Renal cortex interstitium (tissue), 15 donors: ENCODE measurements at places on chromosomes 16 and 17. TPM values are rescaled to one million over a fixed set of nuclear protein-coding genes. Genes with fewer than 3 reads are reported as not detected.

DNASE1L2 gene
- polyA plus RNA-seq, result 0.36 TPM

- DNase-seq, result no peak
These were observed 21.6 kb downstream of the NDE1 start for GRCh38 chr16:15671530-15672117.

AOC3 gene
- polyA plus RNA-seq, result 6.3 TPM

DNA sequence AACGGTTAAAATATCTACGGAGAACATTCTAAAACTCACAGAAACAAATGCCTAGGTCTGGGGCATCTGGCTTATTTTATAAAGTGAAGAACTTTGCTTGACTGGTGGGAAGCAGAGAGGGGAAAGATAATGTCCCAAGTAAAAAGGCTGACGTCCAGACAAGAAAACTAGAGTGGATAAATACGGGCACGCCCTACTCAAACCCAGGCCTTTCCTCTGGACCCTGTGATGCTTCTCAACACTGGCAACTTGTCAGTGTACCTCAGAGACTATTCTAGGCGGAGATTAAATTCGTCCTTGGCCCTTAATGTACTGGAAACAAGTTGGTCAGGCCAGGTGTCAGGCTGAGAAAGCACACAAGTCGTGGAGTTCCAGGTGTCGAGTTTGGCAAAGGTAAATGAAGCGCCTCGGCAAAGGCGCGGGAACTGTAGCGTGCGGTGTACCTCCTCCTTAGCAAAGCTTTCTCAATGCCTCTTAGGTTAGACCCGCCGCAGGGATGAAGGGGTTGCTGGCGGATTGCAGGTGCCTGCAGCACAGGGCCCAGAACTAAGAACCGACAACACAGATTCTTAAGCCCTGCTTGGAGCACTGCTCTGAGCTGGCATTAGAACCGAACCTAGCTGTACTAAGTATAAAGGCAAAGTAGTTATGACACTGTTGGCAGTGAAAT, 668 bp upstream of the UNK start:
- no peak for DNase-seq

- no peak for DNase-seq
These were observed 209.8 kb upstream of the CHMP6 start for GRCh38 chr17:80781807-80782277.

- no peak for DNase-seq
These were observed 606 bp downstream of the THAP11 start for GRCh38 chr16:67842509-67843342.

DNA sequence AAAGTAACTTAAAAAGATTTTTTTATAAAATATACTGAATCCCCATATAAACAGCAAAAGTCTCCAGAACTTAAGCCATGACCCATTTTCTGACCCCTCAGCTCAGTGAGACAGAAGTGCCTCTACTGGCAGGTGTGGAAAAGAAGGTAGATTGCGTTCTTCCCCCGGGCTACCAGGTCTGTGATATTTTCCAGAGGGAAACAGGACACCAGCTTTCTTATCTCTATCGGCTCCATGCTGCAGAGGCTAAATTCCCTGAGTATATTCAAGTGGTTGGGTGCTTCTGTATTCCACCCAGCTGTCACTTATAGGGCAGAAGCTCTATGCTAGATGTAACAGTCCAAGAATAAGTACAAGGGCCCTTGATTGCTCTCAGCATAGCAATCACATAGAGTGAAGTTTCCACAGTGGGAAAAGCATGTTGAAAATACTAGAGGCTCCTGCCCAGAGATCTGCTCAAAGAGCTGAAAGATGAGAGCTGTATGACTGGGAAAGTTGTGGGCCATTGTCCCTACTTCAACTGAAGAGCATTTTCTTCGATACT, 687.3 kb downstream of the CDH11 start:
- DNase-seq, result no peak

CDRT15L2 gene
- polyA plus RNA-seq, result not detected

KRT14 gene
- polyA plus RNA-seq, result not detected

DNA sequence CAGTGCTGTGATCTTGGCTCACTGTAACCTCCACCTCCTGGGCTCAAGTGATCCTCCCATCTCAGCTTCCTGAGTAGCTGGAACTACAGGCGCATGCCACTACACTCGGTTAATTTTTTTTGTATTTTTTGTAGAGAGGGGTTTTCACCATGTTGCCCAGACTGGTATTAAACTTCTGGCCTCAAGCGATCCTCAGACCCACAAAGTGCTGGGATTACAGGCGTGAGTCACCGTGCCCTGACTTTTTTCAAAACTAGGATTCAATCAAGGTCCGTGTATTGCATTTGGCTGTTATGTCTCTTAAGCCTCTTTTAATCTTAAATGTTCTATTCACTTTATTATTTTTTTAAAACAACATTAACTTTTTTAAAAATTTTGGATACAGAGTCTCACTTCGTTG, 4.3 kb upstream of the CCL22 start:
- DNase-seq, result no peak

GRCh38 chr17:38441429-38442061, 13.3 kb downstream of the ARHGAP23 start:
- DNase-seq, result no peak

- DNase-seq, result no peak
These were observed 2.4 kb upstream of the CISD3 start for GRCh38 chr17:38727736-38728135.

KRTAP4-5 gene
- polyA plus RNA-seq, result not detected

DNA sequence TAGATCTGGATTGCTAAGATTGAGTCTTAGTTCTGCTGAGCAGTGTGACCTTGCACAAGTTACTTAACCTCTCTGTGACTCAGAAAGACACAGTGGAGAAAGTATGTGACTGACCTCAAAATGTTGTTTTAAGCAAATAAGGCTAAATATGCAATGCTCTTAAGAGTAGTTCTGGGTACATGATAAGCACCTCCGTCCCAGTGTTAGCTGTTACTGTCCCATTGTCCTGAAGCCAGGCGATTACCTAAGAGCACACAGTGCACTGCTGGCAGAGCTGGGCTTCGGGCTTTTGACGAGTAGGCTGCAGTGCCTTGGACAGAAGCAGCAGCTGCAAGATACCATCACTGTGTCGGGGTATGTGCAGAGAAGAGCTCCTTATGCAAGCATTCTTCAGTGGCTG, 32.7 kb upstream of the FOXF1 start:
- no peak for DNase-seq

DNA sequence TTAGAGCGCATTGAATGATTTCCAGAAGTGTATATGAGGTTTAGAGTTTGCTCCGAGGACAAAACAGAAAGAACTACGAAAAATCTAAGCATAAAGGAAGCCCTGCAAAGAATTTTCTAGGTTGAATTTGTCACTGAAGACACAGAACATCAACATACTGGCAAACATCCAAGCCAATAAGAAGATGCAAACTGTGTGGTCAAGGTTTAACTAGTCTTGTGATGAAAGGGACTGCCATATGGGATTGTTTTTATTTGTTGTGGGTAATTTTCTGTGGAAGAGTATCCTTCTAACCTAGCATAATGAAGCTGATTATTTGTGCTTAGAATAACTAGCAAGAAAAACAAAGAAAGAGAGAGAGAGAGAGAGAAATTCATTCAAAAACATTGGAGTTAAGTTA, 492.0 kb upstream of the ERCC4 start:
- no peak for DNase-seq

DNA sequence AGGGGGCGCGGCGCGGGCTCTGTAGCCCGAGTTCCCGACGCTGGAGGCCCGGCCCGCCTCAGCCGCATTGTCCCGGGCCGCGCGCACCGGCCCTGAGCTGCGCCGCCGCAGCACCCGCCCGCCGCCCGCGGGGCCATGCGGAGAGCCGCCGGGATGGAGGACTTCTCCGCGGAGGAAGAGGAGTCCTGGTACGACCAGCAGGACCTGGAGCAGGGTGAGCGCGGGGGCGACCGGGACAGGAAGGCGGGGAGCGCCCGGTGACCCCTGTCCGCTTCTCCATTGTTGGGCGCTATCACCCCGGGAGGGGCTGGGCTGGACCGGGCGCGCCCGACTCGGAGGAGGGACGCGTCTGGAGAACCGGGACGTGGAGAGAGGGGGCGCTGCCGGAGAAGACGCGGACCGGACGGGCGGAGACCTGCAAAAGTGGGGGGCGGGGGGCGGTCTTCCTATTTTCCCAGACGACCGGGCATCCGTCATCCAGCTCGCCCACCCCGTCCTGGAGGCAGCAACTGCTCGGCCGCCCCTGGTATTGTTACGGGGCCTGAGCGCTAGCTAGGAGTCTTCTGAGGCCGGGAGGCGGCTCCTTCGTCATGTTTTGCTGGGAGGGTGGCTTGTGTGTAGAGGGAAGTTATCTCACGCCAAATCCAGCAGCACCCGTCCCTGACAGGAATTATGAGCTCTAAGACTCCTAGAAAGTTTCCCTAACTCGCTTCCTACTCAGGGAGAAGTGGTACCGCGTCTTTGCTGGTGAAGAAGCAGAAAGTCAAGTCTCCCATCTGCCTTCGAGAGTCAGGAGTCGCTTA, 678 bp downstream of the CDR2L start:
- DNase-seq, result no peak
